T-helper 2 cell (primary cell): ENCODE measurements at places on chromosomes 4 and X.

DNA sequence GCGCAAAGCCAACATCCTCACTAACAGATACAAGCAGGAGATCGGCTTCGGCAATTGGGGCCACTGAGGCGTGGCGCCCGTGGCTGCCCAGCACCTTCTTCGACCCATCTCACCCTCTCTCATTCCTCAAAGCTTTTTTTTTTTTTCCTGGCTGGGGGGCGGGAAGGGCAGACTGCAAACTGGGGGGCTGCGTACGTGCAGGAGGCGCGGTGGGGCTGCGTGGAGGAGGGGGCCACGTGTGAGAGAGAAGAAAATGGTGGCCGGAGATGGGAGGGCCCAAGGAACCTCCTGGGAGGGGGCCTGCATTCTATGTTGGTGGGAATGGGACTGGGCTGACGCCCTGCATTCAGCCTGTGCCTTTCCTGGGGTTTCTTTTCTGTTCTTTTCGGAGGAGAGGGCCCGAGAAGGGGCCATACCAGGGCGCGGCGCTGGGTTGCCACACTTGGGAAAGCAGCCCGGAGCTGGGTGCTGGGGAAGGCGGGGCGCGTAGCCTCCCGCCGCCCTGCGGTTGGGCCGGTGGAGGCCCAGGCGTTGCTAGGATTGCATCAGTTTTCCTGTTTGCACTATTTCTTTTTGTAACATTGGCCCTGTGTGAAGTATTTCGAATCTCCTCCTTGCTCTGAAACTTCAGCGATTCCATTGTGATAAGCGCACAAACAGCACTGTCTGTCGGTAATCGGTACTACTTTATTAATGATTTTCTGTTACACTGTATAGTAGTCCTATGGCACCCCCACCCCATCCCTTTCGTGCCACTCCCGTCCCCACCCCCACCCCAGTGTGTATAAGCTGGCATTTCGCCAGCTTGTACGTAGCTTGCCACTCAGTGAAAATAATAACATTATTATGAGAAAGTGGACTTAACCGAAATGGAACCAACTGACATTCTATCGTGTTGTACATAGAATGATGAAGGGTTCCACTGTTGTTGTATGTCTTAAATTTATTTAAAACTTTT lies 4.5 kb downstream of the MID1IP1 start:
- DNase-seq: peak; percentile 83

DNA sequence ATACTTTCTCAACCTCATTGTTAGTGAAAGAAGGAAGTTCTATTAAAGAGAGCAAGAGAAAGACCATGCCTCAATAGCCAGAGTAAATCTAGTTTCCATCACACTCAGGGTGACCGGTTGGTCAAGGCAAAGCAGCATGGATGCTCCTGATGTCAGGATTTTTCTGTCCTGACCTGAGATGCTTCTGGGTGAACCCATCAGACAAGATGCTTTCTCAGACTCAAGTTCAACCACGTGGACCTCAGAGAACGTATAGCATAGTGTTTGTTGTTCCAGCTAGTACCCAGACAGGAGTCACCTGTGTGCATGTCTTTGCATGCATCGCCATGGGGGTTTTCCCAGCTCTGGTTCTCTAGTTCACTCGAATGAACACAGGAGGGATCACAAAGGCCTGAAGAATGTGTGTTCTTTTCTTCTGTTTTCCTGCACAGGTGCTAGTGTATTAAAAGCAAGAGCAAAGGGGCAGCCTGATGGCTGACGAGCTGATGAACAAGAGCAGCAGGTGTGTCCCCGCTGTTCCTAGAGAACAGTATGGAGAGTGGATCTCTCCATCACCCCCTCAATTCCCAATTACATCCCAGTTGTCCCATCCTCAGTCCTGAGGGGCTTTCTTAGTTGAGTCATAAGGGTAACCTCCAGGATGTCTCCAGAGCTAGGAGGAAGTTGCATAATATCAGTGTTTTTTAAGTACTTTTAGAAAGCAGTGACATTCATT lies 110.5 kb upstream of the ENPP6 start:
- no peak for DNase-seq

GRCh38 chr4:3397128-3397527 lies 44.6 kb upstream of the HGFAC start:
- DNase-seq: no peak

DNA sequence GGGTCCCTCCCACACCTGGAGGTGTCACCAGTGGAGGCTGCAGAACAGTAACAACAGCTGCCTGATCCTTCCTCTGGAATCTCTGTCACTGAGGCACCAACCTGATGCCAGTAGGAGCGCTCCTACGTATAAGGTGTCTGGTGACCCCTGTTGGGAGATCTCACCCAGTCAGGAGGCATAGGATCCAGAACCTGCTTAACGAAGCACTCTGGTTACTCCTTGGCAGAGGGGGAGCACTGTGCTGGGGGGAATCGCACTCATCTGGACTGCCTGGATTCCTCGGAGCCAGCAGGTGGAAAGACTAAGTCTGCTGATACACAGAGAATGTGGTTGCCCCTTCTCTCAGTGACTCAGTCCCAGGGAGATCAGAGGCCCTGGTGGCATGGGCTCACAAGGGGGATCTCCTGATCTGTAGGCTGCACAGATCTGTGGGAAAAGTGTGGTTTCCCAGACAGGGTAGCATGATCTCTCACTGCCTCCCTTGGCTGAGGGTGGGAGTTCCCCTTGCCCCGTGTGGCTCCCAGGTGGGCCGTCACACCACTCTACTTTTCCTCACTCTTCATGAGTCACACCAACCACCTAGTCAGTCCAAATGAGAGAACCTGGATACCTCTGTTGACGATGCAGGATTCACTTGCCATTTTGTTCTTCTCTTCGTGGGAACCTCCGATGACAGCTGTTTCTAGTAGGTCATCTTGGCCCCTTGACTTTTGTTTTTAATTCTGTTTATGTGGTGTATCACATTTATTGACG lies 305.9 kb downstream of the IDS start:
- DNase-seq: no peak

DNA sequence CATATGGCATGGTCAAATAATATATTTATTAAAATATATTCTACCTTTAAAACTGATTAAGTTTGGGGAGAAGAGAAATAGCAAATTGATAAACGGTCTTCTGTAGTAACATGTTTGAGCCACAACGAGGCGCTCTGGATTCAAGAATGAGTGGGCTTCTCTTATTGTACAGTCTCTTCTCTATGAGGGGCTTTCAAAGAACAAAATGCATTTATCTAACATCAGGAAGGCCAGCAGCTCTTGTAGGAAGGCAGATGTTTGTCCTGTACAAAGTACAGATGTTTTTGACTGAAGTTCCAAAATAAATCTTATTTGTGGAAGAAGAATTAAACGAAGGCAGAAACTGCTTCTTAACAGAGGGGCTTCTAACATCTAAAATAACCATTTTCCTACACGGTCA lies 153.6 kb downstream of the RASL11B start:
- no peak for DNase-seq

GRCh38 chr4:151784706-151785105 lies 23.9 kb upstream of the GATB start:
- no peak for DNase-seq

DNA sequence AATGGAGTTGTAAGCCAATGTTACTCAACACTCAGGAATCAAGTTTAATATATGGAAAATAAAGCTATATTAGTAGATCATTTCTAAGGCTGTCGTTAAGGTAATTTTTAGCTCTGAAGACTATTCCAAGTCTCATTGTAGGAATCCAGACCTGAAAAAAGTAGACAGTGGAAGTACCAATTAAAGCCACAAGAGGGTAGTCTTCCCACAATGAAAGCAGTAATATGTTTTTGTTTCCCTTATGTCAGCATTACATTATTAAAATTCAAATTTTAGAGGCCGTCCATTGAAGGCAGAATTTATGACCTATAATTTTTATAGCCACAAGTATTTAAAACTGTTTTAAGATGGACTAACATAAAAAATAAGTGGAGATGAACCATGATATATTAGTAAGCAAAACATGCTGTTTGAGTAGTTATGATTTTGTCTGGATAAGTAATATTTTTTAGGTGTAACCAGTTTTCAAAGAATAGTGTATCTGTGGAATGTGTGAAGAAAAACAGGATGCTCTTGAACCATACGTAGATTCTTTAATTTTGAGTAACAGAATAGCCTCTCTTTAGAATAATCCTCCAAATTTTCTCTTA lies 372.6 kb upstream of the TECRL start:
- DNase-seq: no peak

GRCh38 chr4:120699354-120699753 lies 223.2 kb downstream of the PRDM5 start:
- DNase-seq: no peak

GRCh38 chr4:147509386-147509785 lies 28.5 kb downstream of the EDNRA start:
- no peak for DNase-seq

DNA sequence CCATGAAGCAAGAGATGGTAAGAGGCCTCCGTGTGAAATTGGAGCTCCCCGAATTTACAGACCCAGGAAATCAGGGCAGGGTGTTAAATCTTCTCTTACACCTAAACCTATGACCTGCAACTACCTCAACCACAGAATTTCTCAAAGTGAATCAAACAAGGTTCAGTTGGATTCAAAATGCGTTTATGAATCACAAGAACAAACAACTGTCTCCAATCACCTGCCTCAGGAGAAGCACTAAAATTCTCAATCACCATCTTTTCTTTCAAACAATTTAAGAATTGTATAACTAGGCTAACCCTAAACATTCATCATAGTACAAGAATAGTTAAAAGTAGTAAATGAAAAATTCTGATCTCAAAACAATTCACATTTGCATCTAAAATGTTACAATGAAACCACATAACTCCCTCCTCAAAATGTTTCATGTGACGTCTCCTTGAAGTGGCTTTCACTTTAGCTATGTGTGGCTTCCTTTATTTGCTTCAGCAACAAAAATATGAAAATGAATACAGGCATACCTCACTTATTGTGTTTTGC lies 19.2 kb downstream of the PPP3CA start:
- DNase-seq: no peak

DNA sequence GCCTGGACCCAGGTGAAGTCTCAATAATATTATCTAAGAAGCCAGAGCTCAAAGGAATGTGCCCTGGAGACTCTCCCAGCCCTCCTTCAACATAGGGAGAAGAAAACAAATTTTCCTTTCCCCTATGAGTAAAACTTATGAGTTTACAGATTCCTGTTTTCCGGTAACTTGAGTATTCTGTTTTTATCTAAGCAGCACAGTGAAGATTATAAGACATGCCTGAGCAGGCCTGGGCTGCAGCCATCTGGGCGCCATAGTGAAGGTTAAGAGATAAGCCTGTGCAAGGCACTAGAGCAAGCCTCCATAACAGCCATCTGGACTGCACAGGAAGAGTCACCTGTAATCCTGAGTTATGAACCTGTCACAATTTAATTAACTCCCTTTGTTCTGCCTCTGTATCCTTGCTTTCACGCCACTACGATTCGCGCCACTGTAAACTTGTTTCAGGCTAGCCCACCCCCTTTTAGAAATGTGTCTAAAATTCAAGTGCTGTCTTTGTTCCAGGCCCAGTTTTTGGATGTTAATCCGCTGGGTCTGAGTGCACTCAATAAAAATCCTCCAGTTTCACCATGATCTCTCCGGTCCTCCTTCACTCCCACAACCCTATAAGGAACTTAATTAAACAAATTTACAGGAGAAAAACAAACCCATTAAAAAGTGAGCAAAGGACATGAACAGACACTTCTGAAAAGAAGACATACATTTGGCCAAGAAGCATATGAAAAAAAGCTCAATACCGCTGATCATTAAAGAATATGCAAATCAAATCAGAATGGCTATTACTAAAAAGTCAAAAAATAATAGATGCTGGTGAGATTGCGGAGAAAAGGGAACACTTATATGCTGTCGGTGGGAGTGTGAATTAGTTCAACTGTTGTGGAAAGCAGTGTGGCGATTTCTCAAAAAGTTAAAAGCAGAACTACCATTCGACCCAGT lies 189.5 kb downstream of the APBB2 start:
- DNase-seq: no peak

GRCh38 chrX:105527759-105528158 lies 294.6 kb upstream of the NRK start:
- DNase-seq: no peak

GRCh38 chr4:99587803-99588202 lies 13.2 kb downstream of the MTTP start:
- no peak for DNase-seq

GRCh38 chr4:125368671-125369081 lies 53.9 kb downstream of the FAT4 start:
- DNase-seq: no peak

DNA sequence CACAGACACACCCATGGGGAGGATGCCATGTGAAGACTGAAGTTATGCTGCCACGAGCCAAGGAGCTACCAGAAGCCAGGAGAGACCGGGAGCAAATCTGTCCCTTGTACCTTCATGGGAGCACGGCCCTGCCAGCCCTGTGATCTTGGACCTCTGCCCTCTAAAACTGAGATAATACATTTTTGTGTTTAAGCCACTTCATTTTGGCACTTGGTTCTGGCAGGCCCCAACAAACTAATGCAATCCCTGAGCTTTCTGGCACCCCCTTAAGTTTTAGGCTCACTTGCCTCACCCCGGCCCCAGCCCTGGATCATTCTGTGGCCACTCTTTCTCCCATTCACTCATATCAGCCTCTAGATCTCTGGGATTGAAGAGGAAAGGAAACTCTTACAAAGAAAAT lies 35.4 kb downstream of the SEL1L3 start:
- DNase-seq: no peak
